ENCODE measurements at places on chromosomes 12 and 14.

GRCh38 chr12:78340406-78340805, 509.7 kb downstream of the NAV3 start:
- no peak for DNase-seq

DNA sequence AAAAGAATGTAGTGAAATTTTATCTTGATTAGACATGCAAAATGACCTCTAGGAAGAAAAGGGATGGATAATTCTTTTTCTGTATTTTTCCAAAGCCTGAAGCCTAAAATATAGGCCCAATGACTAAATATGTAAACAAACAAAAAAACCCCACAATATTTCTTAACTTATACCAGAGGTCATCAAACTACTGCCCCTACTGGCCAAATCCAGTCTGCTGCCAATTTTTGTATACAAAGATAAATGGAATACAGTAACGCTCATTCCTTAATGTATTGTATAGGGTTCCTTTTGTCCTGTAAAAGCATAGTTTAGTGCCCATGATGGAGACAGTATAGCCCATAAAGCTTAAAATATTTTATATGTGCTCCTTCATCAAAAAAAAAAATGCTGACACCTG, 145.7 kb upstream of the ALG10 start:
- DNase-seq = no peak

DNA sequence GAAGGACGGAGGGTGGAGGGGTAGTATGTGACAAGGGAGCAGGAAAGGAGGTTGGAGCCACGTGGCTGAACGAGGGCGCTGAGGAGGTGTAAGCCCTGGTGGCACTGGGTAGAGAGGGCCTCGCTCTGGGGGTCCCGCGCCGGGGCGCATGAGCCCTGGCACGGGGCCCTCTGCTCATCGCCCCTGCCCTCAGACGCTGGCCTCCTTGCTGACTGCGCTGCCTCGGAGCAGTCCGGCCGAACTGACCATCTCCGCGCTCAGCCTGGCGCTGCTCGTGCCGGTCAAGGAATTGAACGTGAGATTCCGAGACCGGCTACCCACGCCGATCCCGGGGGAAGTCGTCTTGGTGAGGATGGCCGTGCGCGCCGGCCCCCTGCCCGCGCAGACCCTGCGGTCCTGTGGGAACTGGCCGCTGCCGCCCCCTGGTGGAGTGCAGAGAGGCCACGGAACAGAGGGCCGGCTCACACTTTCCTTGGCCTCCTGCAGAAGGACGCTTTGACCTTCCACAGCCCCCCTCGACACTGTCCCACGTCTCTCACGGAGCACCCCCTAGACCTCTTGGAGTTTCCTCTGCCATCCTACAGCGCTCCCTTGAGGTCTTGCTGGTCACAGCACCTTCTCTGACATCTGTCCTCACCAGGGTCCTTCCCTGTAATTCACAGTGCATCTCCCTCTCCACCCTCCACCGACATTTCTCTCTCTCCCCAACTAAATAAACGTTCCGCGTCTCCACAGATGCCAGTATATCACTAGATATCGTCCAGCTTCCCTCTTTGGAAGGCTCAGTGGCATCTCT, 10.5 kb downstream of the ARHGEF25 start:
- no peak for DNase-seq

DNA sequence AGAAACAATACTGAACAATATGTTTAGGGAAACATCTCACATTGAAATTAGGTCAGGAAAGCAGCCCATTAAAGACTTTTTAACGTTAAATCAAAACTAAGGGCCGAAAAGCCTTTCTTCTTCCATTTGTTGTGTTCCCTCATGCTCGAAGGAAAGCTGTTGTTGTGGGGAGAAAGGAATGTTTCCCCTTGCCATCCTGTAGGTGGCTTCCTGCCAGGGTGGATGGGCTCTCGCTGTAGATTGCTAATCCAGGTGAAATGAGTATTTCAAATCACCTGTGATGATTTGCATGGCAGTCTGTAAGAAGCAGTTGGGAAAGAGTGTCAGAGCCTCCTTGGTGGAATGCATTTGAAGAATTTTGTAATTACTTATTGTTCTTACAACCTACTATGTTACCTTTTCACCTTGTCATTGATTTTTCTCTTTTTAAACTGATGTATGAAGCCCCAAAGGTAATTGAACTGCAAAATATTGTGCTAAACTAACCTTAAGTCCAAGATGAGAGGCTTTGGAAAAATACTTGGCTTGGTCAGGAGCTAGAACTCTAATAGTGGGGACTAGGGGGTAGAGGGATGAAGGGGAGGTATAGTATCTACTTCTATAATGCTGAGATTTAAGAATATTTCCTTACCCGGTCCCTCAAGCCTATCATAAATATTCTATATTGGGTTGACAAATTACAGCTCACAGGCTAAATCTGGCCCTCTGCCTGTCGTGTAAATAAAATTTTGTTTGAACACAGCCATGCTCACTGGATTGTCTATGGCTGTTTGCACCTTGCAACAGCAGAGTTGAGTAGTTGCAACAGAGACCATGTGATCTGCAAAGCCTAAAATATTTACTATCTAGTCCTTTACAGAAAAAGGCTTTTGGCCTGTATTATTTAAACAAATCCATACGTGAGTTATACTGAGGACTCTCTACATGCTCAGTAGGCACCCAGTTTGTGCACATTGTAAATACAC, 7.7 kb upstream of the DCP1B start:
- no peak for DNase-seq

DNA sequence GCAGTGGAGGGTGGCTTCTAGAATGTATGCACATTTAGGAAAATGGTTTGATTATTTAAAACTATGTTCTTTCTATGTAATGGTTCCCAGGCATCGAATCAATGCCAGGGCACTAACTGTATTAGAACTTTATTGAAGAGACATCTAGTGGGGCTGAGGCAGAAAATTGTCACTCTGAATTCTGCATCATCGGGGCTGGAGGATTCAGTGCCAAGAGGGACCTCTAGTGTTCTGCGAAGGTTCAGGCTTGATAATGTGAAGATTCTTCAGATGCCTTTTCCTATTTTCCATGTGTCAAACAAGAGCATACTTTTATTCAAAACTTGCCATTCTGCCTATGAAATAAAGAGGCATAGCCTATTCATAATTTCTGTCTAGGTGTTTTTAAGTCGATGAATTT, 146.3 kb downstream of the CAND1 start:
- no peak for DNase-seq

DNA sequence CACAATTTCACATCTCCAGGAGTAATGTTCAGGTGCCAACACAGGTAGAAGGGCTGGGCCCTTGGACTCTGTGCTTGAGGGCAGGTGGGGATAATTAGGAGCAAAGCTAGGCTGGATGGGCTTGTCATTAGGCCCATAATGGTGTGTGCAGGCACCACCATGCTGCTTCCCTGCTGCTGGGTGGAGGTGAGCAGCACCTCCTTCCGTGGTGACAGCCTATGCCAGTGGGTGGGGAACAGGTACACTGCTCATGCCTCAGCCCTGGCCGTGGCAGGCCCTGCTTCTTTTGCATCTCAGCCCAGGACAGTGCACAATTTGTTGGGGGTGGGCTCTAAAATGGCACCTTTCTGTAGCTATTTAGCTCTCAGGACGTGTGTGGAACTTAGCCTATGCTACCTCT, 955.5 kb downstream of the TMTC2 start:
- DNase-seq = no peak

- no peak for DNase-seq
These were observed 143.7 kb upstream of the FRMD6 start for GRCh38 chr14:51507906-51508511.

- DNase-seq = no peak
These were observed 44.0 kb upstream of the OTX2 start for GRCh38 chr14:56854325-56854724.

- DNase-seq = no peak
These were observed 96.8 kb upstream of the PKP2 start for GRCh38 chr12:32993404-32993803.

DNA sequence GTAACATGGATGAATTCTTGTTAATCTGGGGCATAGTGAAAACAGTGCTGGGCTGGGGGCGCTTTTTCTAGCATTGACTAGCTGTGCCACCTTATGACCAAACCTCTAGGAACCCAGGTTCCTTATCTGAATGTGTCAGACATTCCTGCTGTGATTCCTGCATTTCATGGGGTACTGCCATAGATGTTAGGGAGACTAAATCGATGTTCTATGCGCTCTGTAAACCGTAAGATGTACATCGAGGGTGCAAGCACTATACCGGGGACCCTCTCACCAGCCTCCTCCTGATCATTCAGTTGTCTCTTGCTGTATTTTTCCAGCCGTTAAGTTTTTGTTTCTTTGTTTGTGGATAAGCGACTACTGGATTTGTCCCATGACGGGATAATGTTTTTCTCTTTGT, 170.9 kb upstream of the PARP11 start:
- no peak for DNase-seq

- no peak for DNase-seq
These were observed 29.8 kb downstream of the GPATCH2L start for GRCh38 chr14:76181546-76181945.

GRCh38 chr12:114011711-114012110, 45.6 kb upstream of the RBM19 start:
- no peak for DNase-seq

- no peak for DNase-seq
These were observed 21.0 kb downstream of the NDUFA12 start for GRCh38 chr12:94982456-94982855.

GRCh38 chr14:94022532-94023411, 3.4 kb upstream of the OTUB2 start:
- no peak for DNase-seq

DNA sequence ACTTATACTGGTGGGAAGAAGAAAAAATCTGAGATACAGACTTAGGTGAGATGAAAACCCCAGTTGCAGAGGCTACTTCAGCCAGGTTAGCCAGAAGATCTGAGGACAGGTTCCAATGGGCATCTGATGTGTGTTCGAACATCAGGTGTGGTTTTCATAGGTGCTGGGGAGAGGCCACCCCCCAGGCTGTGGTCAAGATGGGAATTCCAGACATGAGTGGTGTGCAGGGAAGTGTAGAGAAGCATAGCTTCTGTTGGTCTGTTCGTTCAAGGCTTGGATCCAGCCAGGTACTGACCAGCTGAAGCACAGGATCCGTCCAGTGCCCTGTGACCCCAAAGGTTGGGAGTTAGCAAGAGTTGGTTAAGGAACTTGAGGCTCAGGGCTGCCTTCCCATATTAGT, 85.5 kb downstream of the SSPN start:
- DNase-seq = no peak

DNA sequence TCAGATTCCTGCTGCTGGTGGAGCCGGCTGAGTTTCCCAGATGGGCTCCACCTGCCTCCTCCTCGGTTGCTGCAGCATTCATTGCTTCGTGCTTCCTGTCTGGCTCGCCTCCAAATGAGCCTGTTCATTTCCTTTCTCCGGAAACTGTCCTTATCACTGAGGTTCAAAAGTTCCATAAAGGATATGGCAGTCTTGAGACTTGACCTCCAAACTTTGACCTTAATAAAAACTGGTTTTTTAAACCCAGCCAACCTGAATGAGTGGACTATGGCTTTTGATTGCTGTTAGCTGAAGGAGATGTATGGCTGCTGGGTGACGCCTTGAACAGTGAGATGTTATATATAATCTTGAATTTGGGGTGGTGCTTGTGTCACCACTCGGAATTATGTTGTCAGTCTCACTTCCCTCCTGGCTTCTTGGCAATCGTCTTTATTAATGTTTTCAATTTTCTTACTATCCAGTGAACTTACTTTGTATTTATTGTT, 62.7 kb downstream of the RASSF3 start:
- DNase-seq = no peak

DNA sequence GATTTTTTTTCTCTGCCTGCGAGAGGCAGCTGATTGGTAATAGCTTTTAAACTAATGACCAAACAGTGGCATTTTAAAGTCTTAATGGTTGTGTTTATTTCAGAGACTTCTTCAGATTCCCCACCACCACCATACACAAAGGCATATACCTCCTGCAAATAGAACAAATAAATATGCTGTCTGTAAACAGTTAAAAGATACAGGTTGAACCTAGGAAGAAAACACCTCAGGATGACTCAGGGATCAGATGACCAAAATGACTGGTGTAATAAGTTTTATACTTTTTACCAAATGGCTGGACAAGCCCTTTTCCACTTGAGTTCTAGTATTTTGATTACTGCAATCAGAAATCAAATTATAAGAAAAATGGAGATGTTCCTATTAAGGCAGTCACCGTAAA, 364.1 kb downstream of the PAWR start:
- DNase-seq = no peak

DNA sequence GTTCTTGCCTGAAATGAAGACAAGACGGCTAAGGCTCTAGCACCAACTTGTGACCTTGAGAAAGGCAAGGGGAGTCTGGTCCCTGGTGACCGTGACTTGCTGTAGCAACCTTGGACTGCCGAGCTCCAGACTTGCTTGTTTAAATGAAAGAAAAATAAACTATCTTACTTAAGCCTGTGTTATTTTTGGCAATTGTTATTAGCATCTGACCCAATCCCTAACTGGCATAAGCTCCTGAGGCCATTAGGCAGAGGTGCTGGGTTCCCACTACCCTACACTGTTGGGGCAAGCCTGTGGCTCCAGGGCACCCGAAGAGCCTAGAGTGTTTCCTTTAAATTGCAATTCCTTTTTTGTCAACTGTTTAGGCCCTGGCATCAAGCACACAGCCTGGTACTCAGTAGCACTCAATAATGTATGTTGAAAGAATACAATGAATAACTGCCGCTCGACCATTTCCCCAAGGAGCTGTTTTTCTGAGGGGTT, 106.9 kb upstream of the HIF1A start:
- no peak for DNase-seq

GRCh38 chr12:26135010-26135420, 10.2 kb upstream of the BHLHE41 start:
- no peak for DNase-seq

- DNase-seq = no peak
These were observed 718.8 kb upstream of the TMEM132C start for GRCh38 chr12:127548123-127548553.

DNA sequence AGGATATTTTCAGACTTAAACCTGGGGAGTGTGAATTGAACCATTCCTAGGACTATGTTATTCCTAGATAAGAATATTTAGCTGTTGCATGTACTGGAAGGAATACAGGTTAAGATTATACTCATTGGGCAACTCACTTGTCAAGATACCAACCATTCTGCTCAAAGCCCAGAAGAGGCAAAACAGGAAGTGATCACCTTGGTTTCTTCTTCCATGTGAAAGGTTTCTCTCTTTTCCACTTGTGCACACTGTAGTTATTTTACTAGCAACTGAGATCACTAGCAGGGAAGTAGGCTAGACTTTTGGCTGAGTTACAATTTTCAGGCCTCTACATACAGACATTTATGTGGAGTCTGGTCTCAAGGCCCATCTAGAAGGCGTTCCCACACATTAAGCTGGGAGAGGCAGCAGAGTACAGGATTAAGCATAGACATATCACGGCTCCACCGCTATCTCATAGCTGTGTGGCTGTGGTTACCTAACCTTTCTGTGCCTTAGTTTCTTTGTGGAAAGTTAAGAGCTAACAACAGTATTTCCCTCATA, 83.9 kb upstream of the FERMT2 start:
- no peak for DNase-seq

DNA sequence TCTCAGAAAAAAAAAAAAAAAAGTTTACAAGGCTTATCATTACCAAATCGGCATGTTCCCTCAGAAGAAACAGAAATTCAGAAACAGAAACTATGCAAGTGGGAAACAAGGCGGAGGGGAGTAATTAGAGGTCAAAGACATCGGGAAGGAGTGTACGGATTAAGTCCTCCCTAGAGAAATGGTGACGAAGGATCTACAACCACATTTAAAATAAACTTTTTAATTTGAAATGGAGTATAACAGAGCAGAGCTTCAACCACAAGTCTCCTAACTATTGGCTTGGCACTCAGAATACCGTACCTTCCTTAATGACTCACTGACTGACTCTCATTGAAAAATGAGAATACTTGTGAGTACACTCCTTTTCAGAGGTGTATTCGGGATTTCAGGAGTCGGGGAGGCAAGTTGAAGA, 908 bp downstream of the ENTPD5 start:
- DNase-seq = no peak

- no peak for DNase-seq
These were observed 636 bp downstream of the ZFYVE21 start for GRCh38 chr14:103716091-103716801.
